Lower leg skin (tissue), 4 donors: ENCODE measurements at places on chromosomes 6 and 20.

DNA sequence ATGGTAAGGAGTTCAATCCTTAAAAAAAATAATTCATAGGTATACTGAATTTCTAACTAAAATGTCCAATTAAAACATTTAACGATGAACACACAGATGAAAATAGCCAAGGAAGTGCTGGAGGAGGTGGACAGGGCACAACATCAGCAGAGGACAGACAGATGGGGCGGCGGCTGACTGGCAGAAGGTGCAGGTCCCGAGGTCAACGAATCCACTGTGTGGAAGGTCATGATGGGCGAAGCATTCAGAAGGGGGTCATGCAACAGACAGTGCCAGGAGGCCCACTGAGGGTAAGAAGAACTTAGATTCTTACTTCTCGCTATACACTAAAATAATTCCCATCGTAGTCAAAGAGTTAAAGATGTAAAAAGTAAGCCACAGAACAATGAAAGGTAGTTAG is 34.2 kb upstream of the FRMD1 start:
- no peak for DNase-seq

GRCh38 chr6:168937054-168937453 is 316.6 kb downstream of the THBS2 start:
- peak; percentile 78 for DNase-seq

DNA sequence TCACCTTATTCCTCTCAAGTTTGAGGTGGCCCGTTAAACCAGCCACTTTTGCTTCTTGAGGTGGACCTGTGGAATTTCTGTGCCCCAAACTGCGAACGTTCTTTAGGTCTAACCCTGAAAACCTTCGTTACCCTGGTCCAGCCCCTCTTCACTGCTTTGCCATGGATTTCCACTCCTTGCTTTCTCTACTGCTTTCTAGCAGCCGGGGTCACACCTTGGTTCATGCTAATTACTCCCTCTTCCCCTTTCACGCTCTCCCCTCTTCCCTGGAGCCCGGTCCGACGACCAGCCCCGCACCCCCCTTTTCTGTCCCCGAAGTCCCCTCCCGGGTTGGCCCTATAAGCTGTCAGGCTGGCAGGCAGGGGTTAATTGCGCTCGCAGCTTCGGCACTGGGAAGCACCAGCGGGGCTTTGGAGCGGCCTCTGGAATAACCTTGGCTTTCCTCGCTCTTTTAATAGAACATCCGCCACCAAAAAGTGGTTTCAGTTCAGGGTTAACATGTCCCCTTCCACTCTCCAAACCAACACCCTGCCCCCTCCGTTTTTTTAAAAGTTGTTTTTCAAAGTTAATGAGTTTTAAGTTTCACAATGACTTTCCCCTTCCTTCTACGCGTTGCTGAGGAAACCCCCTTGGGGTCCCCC is 1.4 kb upstream of the HIVEP1 start:
- peak; percentile 94 for DNase-seq

DNA sequence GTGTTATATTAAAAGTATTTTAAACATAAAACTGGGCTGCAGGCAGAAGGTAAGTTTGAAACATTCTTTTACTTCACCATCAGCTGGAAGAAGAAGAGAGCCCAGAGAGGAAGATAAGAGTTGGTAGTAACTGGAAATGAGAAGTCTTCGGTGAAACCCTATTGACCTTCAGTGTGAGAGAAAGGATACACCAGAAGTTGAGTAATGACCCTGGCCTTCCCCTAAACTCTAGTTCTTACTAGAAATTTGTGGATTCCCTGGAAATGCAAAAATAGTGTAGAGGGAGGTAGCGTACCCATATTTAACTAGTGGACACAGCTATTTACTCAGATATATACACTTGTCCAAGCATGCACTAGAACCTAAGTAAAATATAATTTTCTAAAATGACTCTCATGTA is 8.0 kb upstream of the EPM2A start:
- DNase-seq, result no peak

DNA sequence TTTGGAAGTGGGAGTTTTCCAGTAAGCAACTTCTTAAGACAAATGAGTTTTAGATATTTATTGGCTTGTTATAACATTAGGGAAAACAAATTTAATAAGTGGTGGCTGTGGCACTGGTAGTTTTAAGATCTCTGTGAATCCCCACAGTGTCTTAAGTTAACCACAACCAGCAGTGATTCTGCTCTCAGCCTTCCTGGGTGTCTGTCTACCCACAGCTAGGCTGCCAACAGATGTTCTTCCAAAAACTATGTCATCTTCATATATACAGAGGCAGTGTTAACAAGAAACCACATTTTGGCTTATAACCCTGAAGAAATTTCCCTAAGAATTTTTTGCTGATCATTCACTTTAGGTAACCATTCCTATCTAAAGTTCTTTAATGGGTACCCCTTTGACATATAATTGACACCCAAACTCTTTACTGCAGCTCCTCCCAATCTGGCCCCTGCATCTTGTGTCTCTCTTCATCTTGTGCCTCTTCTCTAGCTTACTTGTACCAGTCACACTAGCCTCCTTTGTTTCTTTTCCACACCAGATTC is 52.7 kb downstream of the TOP1 start:
- no peak for DNase-seq

DNA sequence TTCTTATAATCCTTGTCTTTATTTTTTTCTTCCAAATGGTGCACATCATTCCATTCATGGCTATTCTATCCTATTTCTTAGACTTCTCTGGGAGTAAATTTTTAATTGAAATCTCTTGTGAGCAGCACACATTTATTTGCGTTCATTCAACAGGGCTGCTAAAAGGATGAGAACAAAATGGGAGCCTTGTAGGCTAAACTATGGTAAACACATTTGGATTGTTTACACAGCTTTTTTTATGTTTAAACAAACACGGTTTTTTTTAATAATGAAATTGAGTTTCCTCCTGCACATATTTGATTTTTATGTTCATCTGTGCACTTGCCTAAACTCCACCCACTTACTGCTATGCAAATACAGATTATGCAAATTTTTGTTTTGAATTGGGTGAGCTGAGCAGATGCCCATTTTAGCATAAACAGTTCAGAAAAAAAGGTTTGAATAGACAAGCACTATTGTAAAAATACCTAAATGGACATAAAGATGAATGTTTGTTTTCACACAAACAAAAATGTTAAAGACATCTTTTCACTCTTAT is 92.0 kb downstream of the OLIG3 start:
- no peak for DNase-seq

GRCh38 chr20:8948442-8949020 is 120.4 kb upstream of the PLCB4 start:
- DNase-seq, result no peak
